ENCODE measurements at places on chromosomes 5 and 9. TPM values are rescaled to one million over a fixed set of nuclear protein-coding genes. Genes with fewer than 3 reads are reported as not detected.

DNA sequence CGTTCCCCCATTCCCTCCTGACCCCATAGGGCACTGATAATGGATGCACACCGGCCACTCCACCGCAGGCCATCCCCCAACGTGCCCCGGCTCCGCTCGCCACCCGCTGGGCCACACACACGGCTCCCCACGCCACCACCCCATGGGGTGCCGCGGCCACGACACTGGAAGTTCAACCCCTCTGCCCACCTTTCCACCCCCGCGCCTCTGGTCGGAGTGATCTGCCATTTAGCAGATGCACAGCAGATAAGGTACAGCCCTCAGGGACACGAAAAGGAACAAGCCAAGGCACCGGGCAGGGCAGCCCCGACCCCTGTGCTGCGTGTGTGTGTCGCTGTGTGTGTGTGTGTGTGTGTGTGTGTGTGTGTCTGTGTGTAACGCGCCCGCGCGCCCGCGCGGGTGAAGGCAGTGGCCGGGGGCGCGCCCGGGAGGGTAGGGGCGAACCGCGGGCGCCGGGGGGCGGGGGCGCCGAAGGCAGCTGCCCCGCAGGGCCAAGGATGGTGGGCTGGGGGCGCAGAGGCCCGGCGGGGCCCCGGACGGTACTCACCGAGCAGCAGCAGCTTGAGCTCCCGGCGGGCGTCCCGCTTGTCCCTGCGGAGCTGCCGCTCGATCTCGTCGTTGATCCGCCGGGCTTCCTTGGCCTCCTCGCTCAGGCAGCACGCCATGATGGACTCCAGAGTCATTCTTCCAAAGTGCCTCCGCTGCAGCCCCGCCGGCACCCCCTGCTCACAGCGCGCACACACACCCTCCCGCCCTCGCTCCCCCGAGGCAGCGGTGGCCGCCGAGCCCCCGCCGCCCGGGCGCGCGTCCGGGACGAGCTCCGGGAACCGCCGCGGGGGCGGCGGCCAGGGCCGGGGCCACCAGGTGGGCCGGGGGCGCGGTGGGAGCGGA, 813 bp downstream of the GNAQ start:
- peak overlapping the region; percentile 63 for H3K4me3 ChIP-seq
- H3K4me1 ChIP-seq = no peaks in the 10 kb centered on the region
- no peaks in the 10 kb centered on the region for H3K36me3 ChIP-seq
- H3K27me3 ChIP-seq = no peaks in the 10 kb centered on the region

DNA sequence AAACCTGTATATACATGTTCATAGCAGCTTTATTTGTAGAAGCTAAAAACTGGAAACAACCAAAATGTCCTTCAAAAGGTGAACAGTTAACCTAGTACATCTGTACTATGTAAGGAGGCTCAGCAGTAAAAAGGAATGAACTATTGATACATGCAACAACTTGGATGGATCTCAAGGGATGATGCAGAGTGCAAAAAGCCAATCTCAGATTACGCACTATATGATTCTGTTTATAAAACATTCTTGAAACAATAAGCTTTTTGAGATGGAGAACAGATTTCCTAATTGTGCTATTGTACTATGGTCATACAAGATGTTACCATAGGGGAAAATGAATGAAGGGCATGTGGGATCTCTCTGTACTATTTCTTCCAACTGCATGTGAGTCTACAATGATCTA, 88.9 kb downstream of the PAM start:
- no peaks in the 10 kb centered on the region for H3K27me3 ChIP-seq
- no peaks in the 10 kb centered on the region for H3K4me1 ChIP-seq
- no peak overlapping the region for H3K27ac ChIP-seq
- H3K36me3 ChIP-seq = no peaks in the 10 kb centered on the region

DNA sequence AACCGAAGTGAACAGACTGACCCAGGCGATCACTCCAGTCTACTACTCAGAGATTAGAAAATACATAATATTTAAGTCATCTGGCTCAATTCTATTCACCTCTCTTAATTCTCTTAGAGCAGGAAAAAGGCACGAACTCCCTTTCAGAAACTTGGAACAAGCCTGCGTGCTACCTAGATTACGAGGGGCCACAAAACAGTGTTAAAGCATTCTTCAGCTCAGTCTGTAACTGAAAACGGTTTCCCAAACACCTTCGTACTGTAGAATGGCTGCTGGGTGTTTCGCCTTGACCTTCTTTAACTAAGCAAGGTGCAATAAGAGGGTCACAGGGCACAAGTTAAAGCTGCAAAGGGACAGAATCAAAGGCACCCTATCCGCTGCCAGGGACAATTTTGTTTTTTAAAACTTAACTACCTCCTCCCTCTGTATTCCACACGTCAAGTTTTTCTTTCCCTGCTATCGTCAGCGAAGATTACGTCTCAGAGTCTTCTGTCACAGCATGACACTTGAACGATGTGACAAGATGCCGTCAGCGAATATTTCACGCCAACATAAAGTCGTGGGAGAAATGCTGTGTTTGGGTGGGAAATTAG, 687 bp downstream of the LYSMD3 start:
- H3K27ac ChIP-seq = peak overlapping the region; percentile 96
- peak overlapping the region; percentile 86 for H3K4me3 ChIP-seq
- H3K27me3 ChIP-seq = no peaks in the 10 kb centered on the region
- H3K36me3 ChIP-seq = peaks cover 16% of the 10 kb centered on the region

DNA sequence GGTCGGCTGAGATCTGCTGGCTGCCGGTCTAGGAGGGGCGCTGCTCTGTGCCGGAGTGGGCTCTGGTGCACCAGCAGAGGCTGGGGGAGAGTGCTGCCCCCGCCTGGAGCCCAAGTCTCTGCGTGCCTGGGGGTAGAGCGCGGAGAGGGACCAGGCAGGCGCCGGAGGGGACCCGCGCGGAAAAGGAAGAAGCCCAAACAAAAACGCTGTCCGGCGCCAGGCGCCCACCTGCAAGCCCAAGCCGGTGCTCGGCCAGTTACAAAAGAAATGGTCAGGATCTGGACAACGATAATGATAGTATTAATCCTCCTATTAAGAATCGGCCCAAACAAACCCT, 571 bp upstream of the S1PR3 start:
- peaks cover 6% of the 10 kb centered on the region for H3K27me3 ChIP-seq
- H3K27ac ChIP-seq = no peak overlapping the region
- DNase-seq = no peak
- no peaks in the 10 kb centered on the region for H3K4me1 ChIP-seq

NINJ1 gene
- 59.8 TPM for total RNA-seq

GRCh38 chr9:136198605-136199083, 6.3 kb downstream of the LHX3 start:
- no peak overlapping the region for H3K27ac ChIP-seq
- DNase-seq = no peak
- H3K36me3 ChIP-seq = no peaks in the 10 kb centered on the region

- no peaks in the 10 kb centered on the region for H3K27me3 ChIP-seq
- H3K4me1 ChIP-seq = no peaks in the 10 kb centered on the region
Measured at GRCh38 chr9:80632041-80632440, 1057.3 kb downstream of the TLE1 start.

DNA sequence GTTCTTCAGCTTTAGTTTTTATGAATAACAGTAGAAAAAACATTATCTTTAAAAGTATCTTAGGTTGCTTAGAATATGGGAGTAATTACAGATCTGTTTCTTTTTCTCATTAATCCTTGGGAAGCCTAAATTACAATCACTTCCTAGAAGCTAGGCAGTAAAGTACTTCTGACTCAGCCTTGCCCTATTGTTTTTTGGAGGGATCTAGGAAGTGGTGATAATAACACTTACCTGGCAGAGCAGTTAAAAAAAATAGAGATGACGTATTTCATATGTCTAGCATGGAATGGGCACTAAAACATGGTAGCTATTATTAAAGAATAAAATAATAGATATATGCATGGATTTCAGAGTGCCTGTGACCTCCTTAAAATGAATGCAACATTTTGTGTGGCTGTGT, 8.2 kb upstream of the FST start:
- no peak overlapping the region for H3K27ac ChIP-seq
- H3K27me3 ChIP-seq = no peaks in the 10 kb centered on the region
- DNase-seq = no peak
- H3K4me1 ChIP-seq = no peaks in the 10 kb centered on the region
- H3K4me3 ChIP-seq = no peak overlapping the region
- H3K36me3 ChIP-seq = no peaks in the 10 kb centered on the region

HMCN2 gene
- 0.86 TPM for total RNA-seq

DNA sequence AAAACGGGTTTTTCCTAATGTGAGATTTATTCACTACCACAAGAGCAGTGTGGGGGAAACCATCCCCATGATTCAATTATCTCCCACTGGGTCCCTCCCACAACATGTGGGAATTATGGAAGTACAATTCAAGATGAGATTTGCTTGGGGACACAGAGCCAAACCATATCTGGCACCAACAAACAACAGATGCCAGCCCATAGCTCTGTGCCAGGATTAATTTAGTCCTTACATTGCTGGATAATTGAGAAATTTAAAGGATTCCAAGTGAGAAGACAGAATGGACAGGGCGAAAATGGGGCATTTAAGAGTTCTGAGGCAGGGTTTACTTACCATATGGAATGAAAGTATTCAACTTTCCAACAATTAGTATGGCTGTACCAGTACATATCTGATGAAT, 30.8 kb upstream of the DNAH5 start:
- no peaks in the 10 kb centered on the region for H3K27me3 ChIP-seq
- no peaks in the 10 kb centered on the region for H3K36me3 ChIP-seq
- no peak overlapping the region for H3K27ac ChIP-seq
- H3K4me3 ChIP-seq = no peak overlapping the region

DNA sequence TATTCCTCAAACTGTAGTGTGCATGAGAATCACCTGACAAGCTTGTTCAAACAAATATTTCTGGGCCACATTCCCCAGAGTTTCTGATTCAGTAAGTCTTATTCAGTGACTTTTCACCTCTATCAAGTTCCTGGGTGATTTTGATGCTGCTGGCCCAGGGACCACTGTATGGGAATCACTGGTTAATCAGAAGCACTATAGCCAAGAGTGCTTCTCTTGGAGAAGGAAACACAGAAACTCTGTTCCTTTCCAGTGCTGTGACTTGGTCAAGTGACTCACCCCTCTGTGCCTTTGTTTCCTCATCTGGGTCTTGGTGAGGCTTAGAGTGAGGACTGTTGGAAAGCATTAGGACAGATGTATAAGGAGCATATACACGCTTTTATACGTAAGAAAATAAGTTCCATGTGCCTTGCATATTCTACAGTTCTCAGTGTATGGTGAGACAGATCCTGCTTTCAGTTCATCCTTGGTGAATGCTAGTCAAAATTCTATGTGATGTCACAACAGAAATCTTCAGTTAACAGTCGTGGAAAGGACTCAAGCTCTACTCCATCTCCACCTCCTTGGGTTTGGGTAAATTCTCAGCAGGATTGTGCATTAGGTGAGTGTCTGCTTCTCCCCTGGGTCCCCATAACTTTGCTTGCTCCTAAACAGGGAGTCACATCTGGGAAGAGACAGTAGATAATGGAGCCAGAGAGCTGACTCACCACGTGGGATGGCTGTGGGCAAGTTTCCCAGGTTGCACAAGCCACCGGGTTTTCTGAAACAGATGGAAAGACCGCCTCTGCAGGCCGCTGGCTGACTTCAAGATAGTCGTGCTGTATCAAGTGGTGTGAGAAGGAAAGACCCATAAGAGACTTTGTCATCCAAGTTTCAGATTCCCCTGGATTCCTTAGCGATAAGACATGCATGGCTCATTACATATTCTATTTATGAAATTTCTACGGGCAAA, 117.0 kb downstream of the NXNL2 start:
- H3K36me3 ChIP-seq = no peaks in the 10 kb centered on the region
- no peaks in the 10 kb centered on the region for H3K4me1 ChIP-seq
- no peak overlapping the region for H3K4me3 ChIP-seq
- peak; percentile 55 for DNase-seq

Measured in right lobe of liver (tissue), 6 donors.